NCI-H187 (cell line): ENCODE measurements at places on chromosomes 1 and 21.

GRCh38 chr1:197763307-197763706, 12.0 kb downstream of the DENND1B start:
- DNase-seq = no peak

DNA sequence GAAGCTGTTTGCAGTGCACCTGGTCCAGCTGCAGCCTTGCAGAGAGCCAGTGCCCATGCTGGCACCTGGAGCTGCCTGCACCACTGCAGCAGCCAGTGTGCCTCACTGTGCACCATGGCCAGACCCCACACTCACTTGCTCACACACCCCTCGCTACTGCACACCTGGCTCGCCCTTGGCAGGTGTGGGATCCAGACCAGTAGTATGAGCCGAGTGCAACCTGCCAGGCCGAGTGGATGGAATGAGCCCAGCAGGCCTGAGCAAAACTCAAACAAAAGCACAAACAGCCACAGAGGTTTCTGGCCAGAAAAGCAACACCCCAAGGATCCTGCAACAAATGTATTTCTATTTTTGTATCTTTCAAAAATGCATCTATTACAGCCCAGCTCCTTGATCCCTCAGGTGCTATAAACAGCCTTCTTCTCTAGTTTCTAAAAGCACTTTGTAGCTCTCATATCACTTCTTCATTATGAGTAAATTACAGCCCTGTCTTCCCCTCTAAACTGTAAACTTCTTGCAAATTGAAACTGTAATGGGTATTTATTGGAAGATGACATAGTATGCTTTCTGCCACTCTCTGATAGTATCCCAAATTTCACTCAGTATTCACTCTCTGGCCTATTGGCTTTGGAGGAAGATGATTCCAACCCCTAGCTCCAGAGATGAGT, 72.2 kb upstream of the LPGAT1 start:
- no peak for DNase-seq

- DNase-seq = no peak
Measured at GRCh38 chr1:173176246-173176645, 30.9 kb downstream of the TNFSF4 start.

GRCh38 chr1:78052685-78053405, 7.1 kb downstream of the GIPC2 start:
- DNase-seq = no peak

DNA sequence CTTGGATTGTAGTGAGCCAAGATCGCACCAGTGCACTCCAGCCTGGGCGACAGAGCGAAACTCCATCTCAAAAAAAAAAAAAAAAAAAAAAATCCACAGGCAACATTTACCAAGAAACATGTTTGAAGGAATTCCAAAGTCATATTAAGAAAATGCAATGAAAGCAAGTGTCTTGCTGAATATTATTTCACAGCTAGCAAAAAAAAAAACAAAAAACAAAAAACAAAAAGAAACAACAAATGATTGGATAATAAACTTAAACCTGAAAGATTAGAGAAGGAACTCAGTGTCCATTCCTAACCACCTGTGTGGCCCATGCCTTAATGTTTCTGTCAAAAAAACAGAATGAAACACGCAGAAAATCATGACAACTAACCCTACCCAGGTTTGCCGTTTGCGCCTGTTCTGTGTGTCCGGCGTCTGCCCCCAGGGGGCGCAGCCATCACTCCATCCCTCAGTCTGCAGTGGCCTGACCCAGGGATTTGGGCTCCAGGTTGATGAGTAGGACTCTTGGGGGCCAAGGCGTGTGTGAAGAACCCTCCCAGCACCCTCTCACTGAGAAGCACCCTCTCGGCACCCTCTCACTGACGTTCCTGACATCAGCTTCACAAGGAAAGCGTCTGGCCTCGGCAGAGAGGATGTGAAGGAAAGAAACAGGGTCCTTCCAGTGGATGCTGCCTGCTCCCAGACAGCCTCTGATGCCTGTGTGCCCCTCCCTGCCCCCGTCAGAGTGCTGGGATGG, 19.2 kb upstream of the PTTG1IP start:
- DNase-seq = peak; percentile 15

GRCh38 chr1:107689159-107689558, 275.8 kb downstream of the VAV3 start:
- no peak for DNase-seq

- DNase-seq = no peak
Measured at GRCh38 chr21:36350282-36350910, 30.4 kb downstream of the MORC3 start.

GRCh38 chr1:61976566-61976965, 218.1 kb upstream of the L1TD1 start:
- no peak for DNase-seq

GRCh38 chr1:159800177-159800930, 1.8 kb upstream of the FCRL6 start:
- no peak for DNase-seq

GRCh38 chr21:36661511-36662309, 37.2 kb upstream of the SIM2 start:
- DNase-seq = no peak

DNA sequence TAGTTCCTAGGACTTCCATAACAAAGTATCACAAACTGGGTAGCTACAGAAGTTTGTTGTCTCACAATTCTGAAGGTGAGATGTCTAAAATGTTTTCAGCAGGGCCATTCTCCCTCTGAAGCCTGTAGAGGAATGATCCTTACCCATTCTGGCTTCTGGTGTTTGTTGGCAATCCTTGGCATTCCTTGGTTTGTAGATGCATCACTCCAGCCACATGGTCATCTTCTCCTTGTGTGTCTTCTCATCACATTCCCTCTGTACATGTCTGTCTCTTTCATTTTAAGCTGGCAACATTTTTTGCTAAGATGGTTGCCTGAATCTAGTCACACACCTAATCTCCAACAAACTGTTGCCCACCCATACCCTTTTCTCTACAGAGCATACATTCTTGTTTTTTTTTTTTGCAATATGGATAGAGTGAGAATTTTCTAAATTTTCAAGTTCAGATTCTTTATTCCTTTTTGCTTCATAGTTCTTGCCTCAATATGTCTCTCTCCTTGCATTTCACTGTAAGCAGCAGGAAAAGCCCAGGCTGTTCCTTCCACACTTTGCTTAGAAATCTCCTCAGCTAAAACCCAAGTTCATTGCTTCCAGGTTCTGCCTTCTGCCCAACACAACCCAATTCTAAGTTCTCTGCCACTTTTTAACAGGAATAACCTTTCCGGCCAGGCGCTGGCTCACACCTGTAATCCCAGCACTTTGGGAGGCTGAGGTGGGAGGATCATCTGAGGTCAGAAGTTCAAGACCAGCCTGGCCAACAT, 18.3 kb downstream of the ZBED6 start:
- no peak for DNase-seq

DNA sequence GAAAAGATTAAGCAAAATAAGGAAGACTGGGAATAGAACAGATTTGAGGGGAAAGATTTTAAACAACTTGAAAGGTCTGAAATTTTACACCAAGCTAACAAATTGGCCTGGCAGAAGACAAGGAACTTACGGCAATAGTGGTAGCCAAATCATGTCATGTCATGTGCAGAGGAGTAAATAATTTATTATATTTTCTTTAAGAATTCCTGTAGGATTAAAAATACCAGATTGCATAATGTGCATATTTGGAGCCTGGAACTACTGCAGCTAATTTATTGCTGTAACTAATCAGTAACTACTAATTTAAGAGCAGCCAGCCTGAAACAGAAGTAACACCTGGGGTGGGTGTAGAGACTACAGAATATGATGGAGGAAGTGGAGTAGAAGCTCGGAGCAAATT, 334.3 kb downstream of the TGFB2 start:
- no peak for DNase-seq

DNA sequence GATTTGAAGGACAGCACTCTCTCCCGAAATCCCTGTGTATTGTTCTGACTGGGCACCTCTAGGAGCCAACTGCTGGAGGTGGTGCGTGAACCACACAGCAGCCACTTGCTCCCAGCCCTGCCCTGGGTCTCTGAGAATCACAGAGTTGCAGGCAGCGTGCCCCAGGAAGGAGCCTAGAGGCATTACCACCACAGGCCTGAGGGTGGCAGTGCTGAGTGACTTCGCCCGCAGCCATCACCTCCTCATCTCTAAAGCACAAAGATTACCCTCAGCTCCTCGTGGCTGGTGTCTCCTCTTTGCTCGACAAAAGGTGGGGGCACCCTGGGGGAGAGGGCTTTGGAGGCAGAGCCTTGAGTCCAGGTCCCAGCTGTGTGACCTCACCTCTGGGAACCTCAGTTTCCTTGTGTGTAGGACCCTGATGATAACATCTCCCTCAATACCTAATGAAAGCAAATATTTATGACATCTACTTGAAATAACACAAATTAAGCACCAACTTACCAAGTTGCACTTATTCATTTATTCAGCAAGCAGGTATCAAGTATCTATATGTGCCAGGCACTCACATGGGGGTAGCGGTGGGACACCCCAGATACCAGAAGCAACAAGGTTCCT, 86.3 kb downstream of the VWA5B1 start:
- peak; percentile 19 for DNase-seq

GRCh38 chr1:53183095-53183990, 13.3 kb upstream of the CPT2 start:
- no peak for DNase-seq

DNA sequence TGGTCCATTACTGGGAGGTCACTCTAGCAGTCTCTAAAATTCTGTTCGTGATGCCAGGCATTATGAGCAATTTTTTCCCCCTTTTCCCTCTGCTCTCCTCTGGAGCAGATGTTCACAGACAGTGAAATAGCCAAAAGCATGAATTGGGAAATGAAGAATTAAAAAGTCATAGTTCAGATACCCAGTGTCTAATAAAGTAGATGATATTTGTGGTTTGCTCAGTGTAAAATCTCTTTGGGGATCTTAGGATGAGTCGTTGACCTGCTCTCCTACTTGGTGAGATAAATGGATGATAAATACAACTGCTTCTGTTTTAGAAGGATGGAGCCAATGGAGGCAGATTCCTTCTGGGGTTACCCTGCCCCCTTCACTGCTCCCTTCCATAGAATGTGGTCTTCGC, 56.3 kb downstream of the KIAA0040 start:
- DNase-seq = no peak

- DNase-seq = peak; percentile 5
Measured at GRCh38 chr1:64941461-64942117, 24.8 kb downstream of the JAK1 start.

- no peak for DNase-seq
Measured at GRCh38 chr1:217211486-217211885, 419.4 kb downstream of the GPATCH2 start.
